Stimulated activated CD4-positive, alpha-beta T cell treated with anti-CD3 and anti-CD28 coated beads, Interleukin-1b, Interleukin-23, amount 100 ng/mL, for 1 hour (primary cell): ENCODE measurements at places on chromosomes 4 and X.

- no peak for DNase-seq
Measured at GRCh38 chr4:36133658-36134057, 110.7 kb downstream of the ARAP2 start.

- DNase-seq = no peak
Measured at GRCh38 chr4:47538111-47538824, 53.2 kb downstream of the ATP10D start.

GRCh38 chrX:15816886-15817285 is 26.6 kb downstream of the ZRSR2 start:
- DNase-seq = no peak

DNA sequence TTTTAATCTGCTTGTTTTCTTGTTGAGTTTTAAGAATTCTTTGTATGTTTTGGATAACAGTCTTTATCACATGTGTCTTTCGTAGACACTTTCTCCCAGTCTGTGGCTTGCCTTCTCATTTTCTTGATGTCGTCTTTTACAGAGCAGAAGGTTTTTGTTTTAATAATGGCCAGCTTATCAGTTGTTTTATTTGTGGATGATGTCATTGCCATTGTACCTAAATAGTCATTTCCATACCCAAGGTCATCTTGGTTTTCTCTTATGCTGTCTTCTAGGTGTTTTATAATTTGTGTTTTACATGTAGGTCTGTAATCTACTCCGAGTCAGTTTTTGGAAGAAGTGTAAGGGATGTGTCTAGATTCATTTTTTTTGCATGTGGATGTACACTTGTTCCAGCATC is 159.6 kb upstream of the NUDT6 start:
- DNase-seq = no peak

- no peak for DNase-seq
Measured at GRCh38 chr4:20612313-20612712, 87.9 kb upstream of the PACRGL start.

DNA sequence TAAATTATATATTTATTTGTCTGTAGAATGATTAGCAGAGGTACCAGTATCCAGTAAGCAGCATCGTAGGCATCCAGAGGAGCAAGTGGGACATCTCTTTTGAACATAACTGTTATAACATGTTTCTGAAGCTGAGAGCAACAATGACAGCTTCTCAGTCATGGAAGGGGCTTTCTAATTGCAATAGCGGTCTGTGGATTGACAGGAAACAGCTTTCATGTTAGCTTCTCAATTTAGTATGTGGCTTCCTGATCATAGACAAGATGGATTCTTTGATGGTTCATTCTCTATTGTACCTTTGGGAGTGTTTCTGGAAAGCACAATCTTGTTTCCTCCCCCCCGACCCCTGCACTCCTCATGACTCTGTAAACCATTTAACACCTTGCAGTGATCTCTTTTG is 434.6 kb upstream of the GNPDA2 start:
- no peak for DNase-seq

DNA sequence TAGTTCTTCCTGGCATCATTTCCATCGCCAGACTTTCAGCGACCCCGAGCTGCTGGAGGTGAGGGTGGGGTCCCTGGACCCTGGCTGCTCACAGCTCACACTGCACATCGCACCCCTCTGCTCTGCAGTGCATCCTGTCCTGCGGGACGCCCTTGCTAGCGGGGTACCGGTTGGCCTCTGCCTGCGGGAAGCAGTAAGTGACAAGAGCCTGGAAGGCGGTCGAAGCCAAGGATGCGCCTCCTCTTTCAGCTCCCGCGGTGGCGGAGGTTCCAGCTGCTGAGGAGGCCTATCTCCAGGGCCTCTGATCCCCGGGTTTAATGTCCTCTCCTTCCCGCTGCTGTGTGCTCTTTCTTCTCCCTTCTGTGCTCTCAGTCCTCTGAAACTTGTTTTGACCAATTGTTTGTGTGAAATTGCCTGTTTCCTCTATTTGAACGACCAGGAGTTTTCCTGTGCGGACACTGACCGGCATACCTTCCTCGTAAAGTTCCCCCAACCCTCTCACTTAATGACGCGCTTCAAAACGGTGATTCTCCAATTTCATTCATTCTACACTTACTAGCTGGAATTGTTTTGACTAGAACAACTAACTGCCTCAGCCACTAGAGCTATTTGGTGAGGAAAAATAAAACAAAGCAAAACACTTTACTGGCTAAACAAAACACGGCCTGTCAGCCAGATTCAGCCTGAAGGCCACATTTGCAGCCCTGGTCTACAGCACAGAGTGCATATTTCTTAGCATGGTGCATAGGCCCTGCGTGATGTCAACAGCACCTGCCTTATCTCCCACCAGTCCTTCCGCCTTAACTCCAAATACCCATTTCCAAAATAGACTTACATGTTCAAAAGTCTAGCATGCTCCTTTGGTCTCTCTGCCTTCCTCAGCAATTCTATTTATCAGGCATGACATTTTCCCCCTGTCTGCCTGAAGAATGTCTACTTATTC is 28.0 kb downstream of the MGAT4D start:
- no peak for DNase-seq

GRCh38 chr4:120682981-120683380 is 239.5 kb downstream of the PRDM5 start:
- DNase-seq = no peak

GRCh38 chrX:18010253-18010652 is 149.2 kb upstream of the RAI2 start:
- no peak for DNase-seq

- DNase-seq = no peak
Measured at GRCh38 chr4:2570551-2571222, 34.2 kb downstream of the FAM193A start.

DNA sequence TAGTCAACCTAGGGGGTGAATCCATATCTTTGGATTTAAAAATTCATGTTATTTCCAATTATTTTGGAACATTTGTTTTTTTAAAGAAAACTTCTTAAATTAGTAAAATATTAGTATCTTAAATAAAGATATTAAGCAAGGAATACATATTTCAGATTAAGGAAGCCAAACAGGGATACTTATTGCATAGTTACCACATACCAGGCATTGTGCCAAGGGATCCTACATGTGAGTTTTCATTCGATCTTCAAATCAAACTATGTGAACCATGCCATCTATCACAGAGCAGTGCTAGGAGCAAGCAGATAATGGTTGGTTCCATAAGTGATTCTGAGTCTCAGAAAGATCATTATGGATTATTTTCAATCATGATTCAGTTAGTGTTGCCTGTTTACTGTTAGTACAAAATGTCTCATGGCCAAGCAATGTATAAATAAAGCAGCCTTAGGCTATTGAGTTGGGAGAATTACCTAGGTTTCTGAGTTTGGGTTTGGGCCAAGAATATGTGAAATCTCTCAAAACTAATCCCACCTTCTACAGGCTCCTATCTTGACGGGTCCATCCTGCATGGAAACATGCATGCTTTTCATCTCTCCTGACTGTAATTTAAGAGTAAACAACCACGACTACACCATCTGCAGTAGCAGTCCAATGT is 176.7 kb downstream of the NPFFR2 start:
- DNase-seq = no peak

GRCh38 chr4:159447296-159447695 is 344.4 kb downstream of the RAPGEF2 start:
- no peak for DNase-seq

GRCh38 chrX:152904151-152905080 is 6.5 kb downstream of the ZNF185 start:
- no peak for DNase-seq

GRCh38 chr4:132238697-132239096 is 910.4 kb upstream of the PCDH10 start:
- no peak for DNase-seq

DNA sequence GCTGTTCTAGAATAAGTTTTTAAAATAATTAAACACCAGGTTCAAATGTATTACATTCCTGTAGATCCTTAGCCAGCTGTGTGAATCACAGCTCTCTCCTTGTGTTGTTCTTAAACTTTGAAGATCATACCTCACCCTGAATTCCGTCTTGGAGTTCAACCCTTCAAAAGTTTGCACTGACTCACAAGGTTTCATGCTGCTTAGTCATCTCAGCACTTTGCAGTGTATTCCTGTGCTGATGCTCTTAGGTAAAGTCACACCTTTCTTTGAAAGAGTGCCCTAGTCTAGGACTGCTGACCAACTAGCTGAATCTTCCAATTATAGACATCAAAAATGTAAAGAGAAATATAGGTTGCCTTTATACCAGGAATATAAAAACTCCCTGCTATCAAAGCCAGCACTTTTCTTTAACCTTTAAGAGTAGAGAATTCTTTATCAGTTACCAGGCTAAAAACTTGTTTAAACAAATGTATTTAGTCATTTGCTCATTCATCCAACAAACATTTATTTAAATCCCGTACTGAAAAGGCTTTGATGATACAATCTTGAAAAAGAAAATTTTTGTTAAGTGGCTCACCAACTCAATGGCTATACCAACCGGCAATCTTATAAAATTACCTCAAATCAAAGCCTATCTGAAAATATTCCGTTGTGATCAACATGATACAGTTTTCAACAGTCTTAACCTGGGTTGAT is 169.7 kb downstream of the RAP1GDS1 start:
- DNase-seq = no peak

DNA sequence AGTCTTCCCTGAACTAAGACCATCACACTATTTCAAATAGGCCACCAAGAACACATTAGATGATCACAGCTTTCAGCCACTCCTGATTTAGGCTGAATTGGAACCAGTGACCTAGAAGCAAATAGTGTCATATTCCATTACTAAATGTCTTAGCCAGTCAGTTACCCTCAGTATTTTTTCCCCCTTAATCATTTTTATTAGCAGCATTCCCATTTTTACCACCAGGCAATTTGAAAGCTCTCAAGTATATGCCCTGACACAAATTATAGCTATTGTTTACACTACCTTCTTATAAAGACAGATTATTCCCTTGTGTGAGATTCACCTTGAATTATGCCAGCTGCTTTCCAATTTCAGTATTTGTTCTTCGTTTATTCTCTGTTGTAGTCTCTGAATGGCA is 1146.9 kb downstream of the PDHA2 start:
- no peak for DNase-seq

GRCh38 chr4:119299260-119299671 is 22.7 kb downstream of the FABP2 start:
- DNase-seq = no peak

DNA sequence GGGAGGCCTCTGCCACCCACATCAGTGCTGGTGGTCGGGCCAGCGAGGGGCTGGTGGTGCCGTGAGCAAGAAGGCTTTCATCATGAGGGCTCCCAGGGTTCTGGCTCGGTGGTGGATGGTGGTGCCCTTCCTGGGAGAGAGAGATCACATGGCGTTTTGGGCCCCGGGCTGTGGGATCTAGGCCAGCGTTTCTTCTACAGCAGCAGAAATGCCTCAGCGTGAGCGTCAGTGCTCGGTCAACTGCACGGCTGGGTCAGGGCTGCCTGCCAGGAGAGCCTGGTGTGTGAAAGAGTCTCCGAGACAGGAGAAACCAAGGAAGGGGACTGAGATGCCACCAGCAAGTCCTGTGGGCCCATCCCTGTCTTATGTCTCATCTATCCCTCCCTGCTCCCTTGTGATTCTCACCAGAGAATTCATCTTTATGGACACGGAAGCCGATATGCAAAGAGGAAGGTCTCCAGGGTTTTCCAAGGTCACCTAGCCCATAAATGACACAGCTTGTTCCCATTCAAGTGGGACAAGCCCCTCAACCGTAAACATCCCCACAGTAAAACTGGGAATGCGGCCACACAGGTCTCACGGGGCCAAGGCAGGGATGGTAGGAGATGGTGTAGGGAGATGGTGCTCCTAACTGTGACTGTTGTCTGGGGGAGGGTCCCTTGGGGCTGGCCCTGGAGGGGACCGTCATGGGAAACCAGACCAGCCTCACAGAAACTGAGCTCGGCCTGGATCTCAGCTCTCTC is 99.2 kb downstream of the SORCS2 start:
- no peak for DNase-seq

DNA sequence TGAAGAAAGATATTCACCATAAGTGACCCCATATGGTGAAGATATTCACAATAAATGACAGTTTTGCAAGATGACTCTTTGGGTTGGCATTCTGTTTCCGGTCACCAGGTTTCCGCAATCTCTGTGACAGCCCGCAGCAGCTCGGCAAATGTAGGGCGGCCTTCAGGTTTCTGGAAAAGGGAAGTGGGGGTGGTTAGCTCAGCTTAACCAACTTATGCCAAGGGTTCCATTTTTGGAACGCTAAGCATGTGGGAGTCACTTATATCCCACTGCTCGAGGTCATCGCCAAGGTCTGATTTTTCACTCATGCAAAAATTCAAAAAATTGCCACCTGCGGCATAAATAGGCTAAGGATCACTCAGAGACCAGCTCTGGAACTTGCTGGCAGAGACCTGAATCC is 51.0 kb downstream of the NIPAL1 start:
- DNase-seq = no peak

DNA sequence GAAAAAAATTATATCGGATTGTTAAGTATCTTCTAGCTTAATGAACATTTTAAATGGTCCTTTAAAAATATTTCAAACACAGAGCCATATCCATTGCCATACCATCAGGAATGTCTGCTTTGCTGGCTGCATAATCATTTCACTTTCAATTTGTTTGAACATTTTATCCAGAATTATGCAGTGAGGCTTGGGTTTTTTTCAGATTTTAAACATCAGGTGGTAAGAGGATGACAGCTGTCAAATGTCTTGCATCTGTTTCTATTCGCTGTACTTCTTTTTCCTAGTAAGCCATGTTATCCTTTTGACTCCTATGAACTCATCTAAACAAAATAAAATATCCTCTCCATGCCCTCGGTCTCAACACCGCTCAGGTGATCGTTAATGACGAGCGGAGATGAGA is 802 bp downstream of the RFC1 start:
- no peak for DNase-seq

DNA sequence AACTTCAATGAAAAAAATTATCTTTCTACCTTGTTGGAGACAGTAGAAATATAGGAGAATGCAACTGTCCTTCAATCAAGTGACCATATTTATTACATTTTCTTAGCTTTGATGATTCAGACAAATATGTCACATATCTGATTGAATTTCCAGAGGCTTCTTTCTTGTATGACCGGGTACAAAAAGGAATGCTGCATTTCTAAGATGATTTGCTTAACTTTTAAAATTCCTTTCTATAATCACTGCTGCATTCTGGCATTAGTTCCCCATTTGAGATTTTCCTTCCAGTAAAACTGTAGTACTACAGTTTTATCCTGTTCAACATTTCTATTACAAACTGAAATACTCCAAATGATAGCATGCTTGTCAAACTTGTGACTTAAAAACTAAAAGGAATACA is 5.2 kb downstream of the MFSD8 start:
- no peak for DNase-seq

DNA sequence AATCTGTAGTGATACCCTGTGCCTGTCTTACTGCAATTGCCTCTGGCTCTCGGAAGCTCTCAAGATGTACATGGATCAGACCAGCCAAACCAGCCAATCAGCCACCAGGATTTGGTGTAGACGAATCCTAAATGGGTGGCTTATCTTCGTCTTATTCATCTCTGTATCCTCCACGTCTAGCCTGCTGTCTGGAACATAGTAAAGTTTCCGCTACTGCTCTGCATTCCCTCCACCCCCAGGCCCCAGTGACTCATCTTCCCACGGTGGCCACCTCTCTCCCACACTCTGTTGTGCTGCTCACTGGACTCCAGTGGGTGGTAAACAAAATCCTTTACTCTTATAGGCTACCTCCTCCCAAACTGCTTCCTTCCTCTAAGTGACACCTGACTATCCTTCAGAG is 37.8 kb downstream of the SEPTIN6 start:
- peak; percentile 29 for DNase-seq
